CD4-positive, alpha-beta T cell treated with Interleukin-17A for 1 hour (primary cell): ENCODE measurements at places on chromosomes 7 and 10.

DNA sequence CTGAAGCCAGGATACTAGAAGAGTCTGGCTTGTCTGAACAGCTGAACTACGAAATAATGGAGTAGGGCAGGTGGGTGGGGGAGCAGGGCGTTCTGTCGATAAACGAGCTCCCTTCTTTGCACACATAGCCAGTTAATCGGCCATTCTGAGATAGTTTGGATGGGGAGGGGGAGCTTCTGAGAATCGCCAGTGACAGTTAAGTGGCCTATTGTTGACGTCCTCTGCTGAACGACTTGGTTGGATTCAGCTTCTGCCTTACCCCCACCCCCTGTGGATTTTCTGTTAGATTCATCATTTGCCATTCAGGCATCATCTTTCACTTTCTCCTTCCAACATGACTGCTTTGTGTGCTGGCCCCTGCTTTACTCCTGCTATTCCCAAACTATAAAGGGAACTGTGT lies 520 bp downstream of the CPA5 start:
- no peak for DNase-seq

DNA sequence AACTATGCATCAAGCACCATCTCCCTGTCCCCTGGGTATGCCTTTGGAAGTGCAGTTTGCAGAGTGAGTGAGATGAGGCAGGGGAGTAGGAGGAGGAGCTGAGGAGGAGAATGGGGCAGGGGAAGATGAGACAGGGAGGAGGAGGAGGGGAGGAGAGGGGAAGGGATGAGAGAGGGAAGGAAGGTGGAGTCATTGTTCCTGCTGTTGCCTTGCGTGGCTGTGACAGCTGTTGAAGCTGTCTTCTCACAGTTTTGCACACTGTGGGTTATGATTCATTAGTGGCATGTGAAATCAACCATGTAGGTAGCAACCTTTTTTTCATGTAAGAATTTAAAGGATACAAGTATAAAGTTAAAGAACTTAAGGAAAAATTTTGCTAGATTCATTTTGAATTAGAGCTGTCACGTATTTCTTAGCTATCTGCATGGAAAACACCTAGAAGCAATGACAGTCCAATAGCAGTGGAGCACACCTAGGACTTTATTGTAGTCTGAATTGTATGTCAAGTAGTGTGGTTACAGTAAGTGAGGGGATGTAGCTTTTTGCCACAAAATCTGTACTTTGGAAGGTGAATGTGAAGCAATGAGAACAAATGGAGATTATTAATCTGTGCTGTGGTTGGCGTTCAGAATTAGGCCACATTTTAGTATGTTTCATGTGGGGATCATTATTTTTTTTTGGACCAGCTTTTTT lies 21.7 kb downstream of the CCM2 start:
- no peak for DNase-seq

- no peak for DNase-seq
Observed at GRCh38 chr7:33762911-33763306, 142.4 kb upstream of the BMPER start.

- no peak for DNase-seq
Observed at GRCh38 chr10:60965696-60966095, 21.7 kb upstream of the RHOBTB1 start.

GRCh38 chr7:155230169-155230593 lies 67.5 kb upstream of the INSIG1 start:
- DNase-seq, result no peak

- DNase-seq, result no peak
Observed at GRCh38 chr7:134948736-134949135, 37.6 kb upstream of the AGBL3 start.

DNA sequence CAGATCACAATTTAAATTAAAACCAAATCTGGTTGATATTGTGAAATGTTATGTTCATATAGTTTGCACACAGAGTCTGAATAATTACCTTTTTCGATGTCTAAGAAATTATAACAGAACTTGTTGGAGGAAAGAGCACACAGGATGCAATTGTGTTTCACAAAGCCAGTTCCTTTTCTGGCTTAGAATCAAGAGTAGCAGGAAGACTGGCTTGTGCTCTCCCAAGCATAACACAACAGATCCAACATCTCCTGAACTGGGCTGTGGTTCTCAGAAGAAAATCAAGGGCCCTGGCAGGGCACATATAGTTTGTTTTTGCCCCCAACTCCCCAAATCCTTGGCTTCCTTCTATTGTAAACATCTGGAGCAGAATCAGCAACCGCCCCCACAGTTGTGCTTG lies 62.7 kb downstream of the LRRC4 start:
- DNase-seq, result no peak

- DNase-seq, result no peak
Observed at GRCh38 chr7:141664450-141664849, 37.5 kb downstream of the DENND11 start.

- DNase-seq, result peak; percentile 17
Observed at GRCh38 chr7:143002106-143002505, 24.8 kb downstream of the OR9A2 start.

DNA sequence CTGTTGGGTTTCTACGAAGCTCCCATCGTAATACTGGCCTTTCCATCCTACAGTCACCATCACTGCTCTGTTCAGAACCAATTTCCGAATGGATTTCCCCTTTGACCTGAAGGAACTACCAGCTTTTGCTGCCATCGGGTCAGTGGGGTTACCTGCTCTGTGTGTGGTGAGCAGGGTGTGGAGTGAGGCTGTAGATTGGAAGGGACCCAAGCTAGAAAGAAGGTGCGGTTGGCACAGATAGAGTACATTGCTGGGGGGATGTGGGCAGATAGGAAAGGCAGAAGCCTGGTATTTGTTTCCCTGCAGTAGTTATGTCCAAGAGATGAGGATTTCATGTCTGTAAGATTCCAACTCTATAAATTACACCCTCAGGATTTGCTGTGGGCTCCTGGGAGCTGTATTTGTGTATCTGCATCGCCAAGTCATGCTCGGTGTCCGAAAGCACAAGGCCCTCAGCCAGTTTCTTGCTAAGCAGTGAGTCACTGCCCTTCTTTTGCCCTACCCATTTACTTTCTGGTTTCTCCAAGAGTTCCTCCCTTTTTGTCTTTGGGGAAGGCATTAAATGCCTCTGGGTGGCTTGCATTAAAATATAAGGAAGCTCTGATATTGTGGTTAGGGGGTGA lies 15.4 kb downstream of the CLCN1 start:
- DNase-seq, result no peak

GRCh38 chr7:1703871-1704810 lies 34.1 kb downstream of the ELFN1 start:
- DNase-seq, result no peak

- DNase-seq, result no peak
Observed at GRCh38 chr7:29976673-29977415, 12.8 kb downstream of the SCRN1 start.

GRCh38 chr7:74101061-74101681 lies 17.6 kb downstream of the LIMK1 start:
- DNase-seq, result no peak

DNA sequence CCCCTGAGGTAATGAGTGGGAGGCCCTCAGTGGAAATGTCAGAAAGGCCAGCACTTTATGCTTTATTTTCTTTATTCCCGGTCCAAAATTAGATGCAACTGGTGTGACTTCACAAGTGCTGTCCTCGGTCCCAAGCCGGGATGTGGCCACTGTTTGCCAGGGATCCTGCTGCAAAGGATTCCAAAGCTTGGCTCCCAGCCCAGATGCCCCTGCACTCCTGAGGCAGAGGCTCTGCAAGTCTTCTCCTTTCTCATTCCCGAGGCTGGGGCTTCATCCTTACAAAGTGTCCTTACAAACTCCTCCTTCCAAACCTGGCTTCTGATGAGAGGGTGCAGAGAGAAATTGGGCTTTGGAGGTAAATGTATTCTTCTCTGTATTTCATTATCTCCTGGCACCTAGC lies 544.3 kb upstream of the DPP6 start:
- DNase-seq, result no peak

- no peak for DNase-seq
Observed at GRCh38 chr7:11436316-11436715, 395.7 kb downstream of the THSD7A start.

GRCh38 chr7:1536743-1537534 lies 6.4 kb downstream of the MAFK start:
- no peak for DNase-seq

DNA sequence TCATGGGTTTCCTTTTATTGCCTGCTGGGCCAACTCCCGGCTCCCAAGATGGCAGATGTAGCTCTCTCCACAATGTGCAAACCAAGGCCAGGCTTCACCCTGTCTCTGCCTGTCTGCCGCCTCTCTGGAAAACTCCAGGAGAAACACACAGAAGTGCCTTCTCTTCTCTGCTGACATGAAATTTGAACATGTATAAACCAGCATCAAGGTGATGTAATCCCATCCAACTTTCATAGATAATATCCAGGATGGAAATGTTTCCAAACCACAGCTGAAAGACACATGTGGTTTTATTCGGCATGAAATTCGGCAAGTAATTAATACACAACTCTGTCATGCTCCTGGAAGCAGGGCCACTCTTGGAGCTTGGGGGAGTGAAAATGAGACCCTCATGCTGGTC lies 297.2 kb downstream of the C7orf25 start:
- no peak for DNase-seq

DNA sequence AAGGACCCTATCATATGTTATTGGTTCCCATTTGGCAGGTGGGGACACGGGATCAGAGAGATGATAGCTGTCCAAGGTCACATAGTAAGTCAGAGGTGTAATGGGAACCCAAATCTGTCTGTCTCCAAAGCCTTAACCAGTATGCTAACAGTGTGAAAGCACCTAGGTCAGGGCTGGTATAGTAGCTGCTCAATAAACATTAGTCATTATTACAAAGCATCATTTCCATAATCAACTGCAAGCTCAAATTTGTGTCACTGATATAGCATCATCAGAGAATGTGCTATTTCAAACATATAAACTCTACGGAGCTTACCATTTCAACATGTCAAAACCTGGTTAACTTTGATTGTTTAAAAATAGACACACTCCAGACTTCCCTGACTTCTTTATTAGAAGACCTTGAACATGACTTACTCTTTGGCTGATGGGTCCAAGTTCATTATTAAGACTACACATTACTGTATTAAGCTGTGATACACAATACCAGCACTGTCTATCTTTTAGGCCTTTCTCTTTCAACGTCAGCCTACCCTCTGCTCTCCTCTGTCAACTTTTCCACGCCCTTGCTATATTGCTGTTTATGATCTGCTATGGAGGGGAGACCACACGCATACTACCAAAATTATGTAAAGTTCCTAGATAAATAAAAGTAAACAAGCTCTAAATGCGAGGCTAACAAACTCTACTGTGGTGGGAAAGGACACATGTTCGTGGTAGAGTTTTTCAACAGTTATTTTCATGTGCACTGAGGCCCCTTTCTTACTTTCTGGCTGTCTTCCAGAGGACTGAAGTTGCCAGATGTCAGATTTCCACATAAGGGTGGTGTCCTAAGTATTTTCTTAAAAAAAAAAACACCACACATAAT lies 33.6 kb downstream of the DNMBP start:
- DNase-seq, result no peak

- no peak for DNase-seq
Observed at GRCh38 chr10:89329151-89329550, 1.4 kb downstream of the IFIT3 start.

DNA sequence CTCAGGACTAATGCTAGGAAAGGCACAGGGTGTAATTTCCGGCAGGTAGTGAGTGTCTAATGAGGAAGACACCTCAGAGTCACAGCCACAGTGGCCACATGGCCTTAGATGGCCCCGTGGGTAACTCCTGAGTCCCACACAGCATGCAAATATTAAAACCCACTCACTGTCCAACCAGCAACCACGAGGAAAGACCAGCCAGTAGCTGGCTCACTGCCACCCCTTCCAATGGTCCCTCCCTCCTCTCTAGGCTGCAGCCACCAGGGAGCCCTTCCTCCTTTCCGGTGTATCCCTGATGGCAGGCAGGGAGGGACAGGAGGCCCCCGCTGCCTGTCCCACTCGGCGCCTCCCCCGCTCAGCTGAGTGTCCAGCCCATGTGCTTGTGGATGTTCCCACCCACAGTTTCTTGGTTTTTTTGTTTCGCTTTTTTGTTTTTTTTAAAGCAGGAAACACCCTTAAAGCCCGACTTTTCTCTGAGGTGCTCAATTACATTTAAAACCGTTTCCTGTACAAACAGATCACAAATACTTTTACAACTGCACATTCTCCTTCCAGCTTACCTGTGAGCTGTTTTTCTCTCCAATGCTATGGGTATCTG lies 9.2 kb downstream of the BNIP3 start:
- peak; percentile 60 for DNase-seq

DNA sequence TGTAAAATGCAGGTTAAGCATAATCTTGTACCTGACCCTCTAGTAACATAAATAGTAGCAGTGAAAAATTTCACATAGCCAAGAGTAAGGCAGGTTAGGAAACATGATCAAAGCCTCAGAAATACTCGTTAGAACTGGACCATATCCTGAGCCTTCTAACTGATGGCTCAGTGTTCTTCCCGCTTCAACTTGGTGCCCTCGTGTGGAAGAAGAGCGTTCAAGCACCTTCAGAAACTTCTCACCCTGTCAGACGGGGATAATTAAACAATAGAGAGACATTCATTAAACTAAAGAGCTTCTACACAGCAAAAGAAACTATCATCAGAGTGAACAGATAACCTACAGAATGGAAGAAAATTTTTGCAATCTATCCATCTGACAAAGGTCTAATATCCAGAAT lies 124.5 kb downstream of the MYOF start:
- DNase-seq, result peak; percentile 23

- DNase-seq, result no peak
Observed at GRCh38 chr10:7968510-7969112, 85.9 kb upstream of the GATA3 start.

DNA sequence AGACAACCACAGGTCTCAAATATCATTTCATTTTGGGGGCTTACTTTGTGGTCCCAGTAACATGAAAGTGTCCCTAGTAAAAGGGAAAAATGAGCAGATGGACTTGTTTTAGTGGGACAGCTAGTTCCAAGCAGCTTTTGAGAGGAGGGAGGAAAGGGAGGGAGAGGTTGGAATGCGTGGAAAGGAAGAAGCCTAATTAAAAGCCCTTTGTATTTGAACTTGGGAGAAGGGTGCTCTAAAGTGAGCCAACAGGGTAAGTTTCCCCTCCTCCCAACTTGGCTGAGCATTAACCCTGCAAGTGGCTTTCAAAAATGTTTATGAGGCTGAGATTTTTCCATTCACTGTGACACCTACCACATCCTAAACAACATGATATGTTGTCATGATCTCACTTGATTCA lies 38.8 kb upstream of the LYZL1 start:
- no peak for DNase-seq

DNA sequence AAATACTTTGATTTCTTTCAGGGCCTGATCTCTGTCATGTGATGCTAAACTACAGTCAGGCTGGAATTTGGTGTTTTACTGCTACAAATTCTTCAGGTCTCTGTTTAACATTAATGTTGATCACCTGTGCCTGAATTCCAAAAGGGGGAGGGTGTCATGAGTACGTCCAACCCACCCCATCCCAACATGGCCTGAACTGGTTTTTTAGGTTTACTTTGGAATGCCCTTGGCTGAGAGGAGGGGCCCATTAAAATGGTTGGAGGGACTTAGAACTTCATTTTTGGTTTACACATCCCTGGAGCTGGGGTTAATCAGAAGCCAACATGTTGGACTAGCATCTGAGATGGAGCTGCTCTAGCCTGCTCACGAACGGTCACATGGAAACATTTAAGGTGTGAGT lies 60.8 kb upstream of the CFAP46 start:
- DNase-seq, result no peak

GRCh38 chr7:27585781-27586447 lies 76.8 kb downstream of the HIBADH start:
- no peak for DNase-seq

- no peak for DNase-seq
Observed at GRCh38 chr10:49457686-49458085, 61.8 kb upstream of the DRGX start.

GRCh38 chr7:129134356-129134987 lies 10.0 kb upstream of the TSPAN33 start:
- no peak for DNase-seq

GRCh38 chr10:132593900-132594876 lies 56.6 kb downstream of the INPP5A start:
- no peak for DNase-seq
